ENCODE measurements at places on chromosomes 16 and 17.

DNA sequence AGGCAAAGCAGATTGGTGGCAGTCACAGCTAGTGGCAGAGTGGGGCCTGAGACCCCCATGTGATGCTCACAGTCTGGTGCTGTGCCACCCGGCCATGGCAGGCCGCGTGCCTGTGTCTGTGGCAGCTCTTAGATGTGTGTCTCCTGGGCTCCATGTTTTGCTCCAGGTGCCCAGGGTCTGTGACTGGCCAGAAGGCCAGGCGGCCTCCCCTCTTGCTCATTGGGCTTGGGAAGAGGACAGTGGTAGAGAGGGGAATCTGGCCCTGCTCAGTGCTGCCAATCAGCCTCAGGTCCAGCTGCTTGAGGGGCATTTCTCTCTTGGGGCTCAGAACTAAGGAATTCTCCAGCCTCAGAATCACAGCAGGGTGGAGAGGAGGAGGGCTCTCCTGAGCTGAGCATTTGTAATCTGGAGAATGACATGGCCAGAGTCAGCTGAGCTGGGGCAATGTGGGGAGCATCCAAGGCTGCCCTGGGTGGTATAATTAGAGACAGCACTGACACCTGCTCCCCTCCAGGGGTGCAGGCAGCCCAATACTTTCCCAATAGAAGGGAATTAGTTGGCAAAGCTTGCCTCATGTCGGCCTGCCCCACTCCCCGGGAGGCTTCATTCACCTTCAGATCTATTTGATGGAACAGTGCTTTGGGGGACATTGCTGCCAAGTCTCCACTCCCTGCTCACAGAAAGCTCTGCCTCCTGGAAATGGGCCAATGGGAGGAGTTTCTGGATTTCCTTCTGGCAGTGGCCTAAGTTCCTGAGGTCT, 2.7 kb upstream of the LASP1NB start:
- H3K4me1 ChIP-seq: peaks cover 47% of the 10 kb centered on the region
- H3K27ac ChIP-seq: peak overlapping the region; percentile 75
- no peak overlapping the region for H3K4me3 ChIP-seq
- DNase-seq: no peak

DNA sequence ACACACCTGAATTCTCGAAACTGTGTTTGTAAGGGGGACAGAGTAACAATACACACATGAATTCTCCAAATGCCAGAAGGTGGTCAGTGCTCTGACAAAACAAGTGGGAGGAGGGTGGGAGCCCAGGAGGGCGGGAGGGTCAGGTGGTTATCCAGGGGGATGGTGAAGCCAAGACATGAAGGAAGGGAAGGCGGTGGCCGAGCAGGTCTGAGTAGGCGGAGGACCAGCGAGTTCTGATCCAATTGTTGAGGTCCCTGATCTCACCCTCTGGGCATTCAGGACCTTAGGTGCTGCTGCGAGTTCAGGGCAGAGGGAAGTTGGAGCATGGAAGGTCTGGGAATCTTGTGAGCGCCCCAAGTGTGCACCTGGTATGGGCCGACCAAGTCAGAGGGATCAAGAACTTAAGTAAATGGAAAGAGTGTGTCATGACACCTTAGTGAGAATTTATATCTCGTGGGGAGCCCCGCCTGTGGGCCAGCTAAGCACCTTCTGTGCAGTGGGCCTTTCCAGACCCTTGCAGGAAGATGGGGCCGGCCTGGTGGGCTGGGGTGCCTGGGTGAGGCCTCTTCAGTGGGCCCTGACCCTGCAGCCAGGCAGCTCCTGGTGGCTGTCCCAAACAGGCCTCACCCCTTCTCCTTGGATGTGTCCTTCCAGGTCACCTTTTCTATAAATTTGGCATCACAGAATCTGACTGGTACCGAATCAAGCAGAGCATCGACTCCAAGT, 86.1 kb downstream of the NPIPB11 start:
- H3K27me3 ChIP-seq: no peaks in the 10 kb centered on the region
- H3K4me1 ChIP-seq: peaks cover 9% of the 10 kb centered on the region
- no peaks in the 10 kb centered on the region for H3K36me3 ChIP-seq
- H3K4me3 ChIP-seq: no peak overlapping the region
- no peak overlapping the region for H3K27ac ChIP-seq

- DNase-seq: no peak
- no peak overlapping the region for H3K4me3 ChIP-seq
- peaks cover 4% of the 10 kb centered on the region for H3K27me3 ChIP-seq
- H3K36me3 ChIP-seq: no peaks in the 10 kb centered on the region
- H3K4me1 ChIP-seq: no peaks in the 10 kb centered on the region
Observed at GRCh38 chr16:82735673-82736091, 108.9 kb downstream of the CDH13 start.

DNA sequence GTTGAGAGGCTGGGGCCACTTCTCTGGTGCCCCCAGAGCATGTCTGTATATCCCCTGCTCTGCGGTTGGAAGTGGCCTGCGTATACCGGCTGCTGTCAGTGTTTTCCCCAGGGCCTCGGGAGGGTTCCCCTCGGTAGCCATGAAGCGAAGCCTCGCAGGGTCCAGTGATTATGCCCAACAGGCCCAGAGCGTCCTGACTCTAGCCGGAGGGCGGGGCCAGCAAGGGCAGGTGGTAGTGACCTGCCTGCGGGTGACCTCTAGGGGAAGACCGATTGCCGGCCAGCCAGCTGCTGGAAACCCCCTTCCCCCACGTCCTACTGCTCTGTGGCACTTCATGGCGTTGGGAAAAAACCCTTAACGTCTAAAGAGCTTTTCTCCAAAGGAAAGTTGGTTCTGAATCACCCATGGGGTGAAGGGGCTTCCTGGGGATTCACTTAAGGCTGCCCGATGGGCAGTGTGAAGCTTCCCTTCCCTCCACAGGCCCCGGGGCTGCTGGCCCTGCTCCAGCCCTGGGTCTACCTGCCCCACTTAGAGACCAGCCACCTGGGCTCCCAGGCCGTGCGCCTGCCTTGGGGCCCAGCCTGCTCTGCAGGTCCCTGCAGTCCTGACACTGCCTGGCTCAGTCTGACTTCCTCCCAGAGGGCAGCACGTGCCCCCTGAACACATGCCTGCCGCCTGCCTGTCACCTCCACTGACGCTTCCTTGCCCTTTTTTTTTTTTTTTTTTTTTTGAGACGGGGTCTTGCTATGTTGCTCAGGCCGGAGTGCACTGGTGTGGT, 72.8 kb downstream of the SOCS1 start:
- H3K4me1 ChIP-seq: peaks cover 65% of the 10 kb centered on the region
- H3K27ac ChIP-seq: peak overlapping the region; percentile 72
- H3K4me3 ChIP-seq: no peak overlapping the region
- H3K27me3 ChIP-seq: no peaks in the 10 kb centered on the region
- peak; percentile 36 for DNase-seq

GRCh38 chr17:75459246-75459589, 2.8 kb downstream of the TMEM94 start:
- H3K4me1 ChIP-seq: peaks cover 28% of the 10 kb centered on the region
- no peak overlapping the region for H3K27ac ChIP-seq
- DNase-seq: no peak
- H3K36me3 ChIP-seq: peaks cover 1% of the 10 kb centered on the region
- H3K4me3 ChIP-seq: no peak overlapping the region
- H3K27me3 ChIP-seq: no peaks in the 10 kb centered on the region

DNA sequence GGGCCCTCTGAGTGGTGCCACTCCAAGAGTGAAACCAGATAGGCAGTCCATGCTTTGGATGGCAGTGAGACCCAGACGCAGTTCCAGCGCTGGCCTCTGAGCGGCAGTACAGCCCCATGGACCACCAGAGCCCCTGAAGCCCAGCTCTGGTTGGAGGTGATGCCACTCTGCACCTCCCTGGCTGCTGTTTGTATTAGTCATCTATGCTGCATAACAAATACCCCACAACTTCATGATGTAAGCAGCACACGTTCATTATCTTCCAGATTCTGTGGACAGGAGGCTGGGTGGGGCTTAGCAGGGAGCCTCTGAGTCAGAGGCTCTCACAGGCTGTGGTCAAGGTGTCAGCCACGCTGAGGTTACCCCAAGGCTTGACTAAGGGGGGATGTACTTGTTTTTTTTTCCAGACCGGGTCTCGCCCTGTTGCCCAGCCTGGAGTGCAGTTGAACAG, 5.1 kb upstream of the NME4 start:
- peak overlapping the region; percentile 22 for H3K4me3 ChIP-seq
- H3K4me1 ChIP-seq: peaks cover 23% of the 10 kb centered on the region
- H3K36me3 ChIP-seq: peaks cover 1% of the 10 kb centered on the region
- H3K27me3 ChIP-seq: peaks cover 10% of the 10 kb centered on the region
- DNase-seq: peak; percentile 92

GRCh38 chr17:76421044-76421407, 31.9 kb downstream of the UBE2O start:
- peaks cover 8% of the 10 kb centered on the region for H3K36me3 ChIP-seq
- peaks cover 23% of the 10 kb centered on the region for H3K4me1 ChIP-seq
- DNase-seq: no peak
- H3K27ac ChIP-seq: no peak overlapping the region

DNA sequence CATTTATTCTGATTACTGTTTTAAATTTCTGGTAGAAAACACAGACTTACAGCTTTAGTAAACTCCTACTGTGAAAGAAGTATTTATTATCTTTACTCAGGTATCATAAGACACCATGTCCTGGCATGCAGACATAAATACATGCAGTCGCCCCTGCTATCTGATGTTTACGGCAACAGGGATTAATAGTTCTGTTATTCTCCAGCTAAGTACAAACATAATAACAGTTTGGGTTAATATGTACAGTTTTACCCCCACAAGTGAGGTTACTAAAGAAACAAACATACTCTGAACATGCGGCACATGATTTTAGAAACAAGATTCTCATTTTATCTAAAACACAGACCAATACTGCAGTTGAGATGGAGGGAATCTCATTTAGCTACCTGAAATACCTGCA, 170.8 kb downstream of the ABCA8 start:
- no peak overlapping the region for H3K27ac ChIP-seq
- H3K4me1 ChIP-seq: no peaks in the 10 kb centered on the region
- no peak for DNase-seq
- H3K4me3 ChIP-seq: no peak overlapping the region
- no peaks in the 10 kb centered on the region for H3K36me3 ChIP-seq

- H3K27ac ChIP-seq: peak overlapping the region; percentile 94
- H3K36me3 ChIP-seq: peaks cover 56% of the 10 kb centered on the region
- DNase-seq: no peak
- peaks cover 77% of the 10 kb centered on the region for H3K4me1 ChIP-seq
- no peak overlapping the region for H3K4me3 ChIP-seq
Observed at GRCh38 chr16:22353933-22354541, 20.4 kb downstream of the CDR2 start.

GRCh38 chr16:1779741-1780676, 2.4 kb downstream of the SPSB3 start:
- peak overlapping the region; percentile 79 for H3K4me3 ChIP-seq
- peaks cover 3% of the 10 kb centered on the region for H3K27me3 ChIP-seq
- no peak for DNase-seq
- H3K27ac ChIP-seq: no peak overlapping the region
- peaks cover 24% of the 10 kb centered on the region for H3K4me1 ChIP-seq
- H3K36me3 ChIP-seq: no peaks in the 10 kb centered on the region

- H3K27me3 ChIP-seq: peaks cover 10% of the 10 kb centered on the region
- no peak overlapping the region for H3K27ac ChIP-seq
- no peak overlapping the region for H3K4me3 ChIP-seq
- no peaks in the 10 kb centered on the region for H3K4me1 ChIP-seq
- no peak for DNase-seq
Observed at GRCh38 chr17:62780951-62781350, 27.2 kb downstream of the MARCHF10 start.

DNA sequence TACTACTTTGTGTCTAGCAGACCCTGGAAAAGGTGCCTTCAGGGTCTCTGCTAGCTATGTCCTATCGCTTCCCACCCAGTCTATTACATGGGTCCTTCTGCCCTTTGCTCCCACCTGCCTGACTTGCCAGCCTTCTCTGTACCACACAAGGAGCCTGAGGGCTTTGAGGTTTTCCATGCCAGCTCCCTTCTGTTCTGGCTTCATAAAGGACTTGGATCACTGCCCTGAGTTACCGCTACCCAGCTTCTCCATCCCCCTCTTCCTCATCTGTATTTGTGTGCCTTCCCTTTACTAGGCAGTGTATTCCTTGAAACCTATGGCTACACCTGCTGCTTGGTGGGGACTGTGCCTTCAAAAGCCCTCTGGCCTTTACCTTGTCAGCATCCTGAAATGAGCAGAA, 19.6 kb upstream of the LLGL1 start:
- no peak for DNase-seq
- H3K4me1 ChIP-seq: no peaks in the 10 kb centered on the region
- H3K27me3 ChIP-seq: no peaks in the 10 kb centered on the region
- H3K36me3 ChIP-seq: peaks cover 20% of the 10 kb centered on the region

DNA sequence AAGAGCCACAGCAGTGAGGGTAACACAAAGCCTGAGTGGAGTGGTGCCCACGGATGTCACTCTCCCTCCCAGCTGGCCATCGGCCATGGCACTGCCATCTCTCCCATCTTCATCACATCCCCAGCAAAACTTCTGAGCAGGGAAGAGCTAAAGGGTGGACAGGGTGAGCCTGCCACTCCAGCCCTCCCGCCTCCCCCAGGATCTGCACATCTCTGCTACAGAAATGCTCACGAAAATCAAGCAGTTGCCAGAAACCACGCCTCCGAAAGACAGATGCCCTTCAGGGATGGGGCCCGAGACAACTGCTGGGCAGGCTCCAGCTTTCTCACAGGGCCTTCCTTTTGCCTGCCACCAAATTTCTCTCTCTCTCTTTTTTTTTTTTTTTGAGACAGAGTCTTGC, 3.6 kb downstream of the GRIN2C start:
- no peak overlapping the region for H3K27ac ChIP-seq
- peaks cover 66% of the 10 kb centered on the region for H3K27me3 ChIP-seq
- H3K4me1 ChIP-seq: peaks cover 8% of the 10 kb centered on the region
- no peak overlapping the region for H3K4me3 ChIP-seq
- DNase-seq: no peak

- no peak for DNase-seq
- H3K27ac ChIP-seq: no peak overlapping the region
- H3K4me3 ChIP-seq: no peak overlapping the region
- peaks cover 8% of the 10 kb centered on the region for H3K27me3 ChIP-seq
- H3K4me1 ChIP-seq: peaks cover 3% of the 10 kb centered on the region
Observed at GRCh38 chr17:21388066-21388465, 11.9 kb downstream of the KCNJ12 start.

GRCh38 chr16:29804455-29805231, 1.7 kb upstream of the MAZ start:
- H3K27me3 ChIP-seq: no peaks in the 10 kb centered on the region
- no peak for DNase-seq
- peak overlapping the region; percentile 97 for H3K4me3 ChIP-seq
- peaks cover 35% of the 10 kb centered on the region for H3K4me1 ChIP-seq
- peaks cover 57% of the 10 kb centered on the region for H3K36me3 ChIP-seq

GRCh38 chr17:79695797-79696609, 34.7 kb upstream of the ENPP7 start:
- H3K36me3 ChIP-seq: no peaks in the 10 kb centered on the region
- H3K27me3 ChIP-seq: peaks cover 18% of the 10 kb centered on the region
- no peak overlapping the region for H3K27ac ChIP-seq
- peaks cover 5% of the 10 kb centered on the region for H3K4me1 ChIP-seq
- DNase-seq: no peak
